ENCODE measurements at places on chromosomes 13 and 19.

DNA sequence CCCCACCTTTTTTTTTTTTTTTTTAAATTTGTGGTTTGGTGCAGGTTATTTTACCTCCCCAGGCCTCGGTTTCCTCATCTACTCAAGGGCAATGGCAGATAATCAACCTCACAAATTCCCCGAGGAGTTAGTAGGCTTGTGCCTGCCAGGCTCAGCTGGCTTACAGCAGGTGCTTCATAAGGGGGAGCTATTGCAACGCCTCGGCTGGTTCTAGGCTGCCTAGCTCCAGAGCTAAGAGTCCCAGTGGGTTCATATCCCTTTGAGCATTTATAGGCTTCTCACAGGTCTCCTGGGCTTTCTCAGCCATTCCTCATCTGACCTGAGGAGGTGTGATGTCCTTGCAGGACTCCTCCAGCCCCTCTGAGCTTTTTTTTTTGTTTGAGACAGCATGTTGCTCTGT lies 10.6 kb downstream of the BCKDHA start:
- no peak for DNase-seq

- no peak for DNase-seq
Observed at GRCh38 chr13:110423689-110424302, 116.7 kb downstream of the COL4A2 start.

DNA sequence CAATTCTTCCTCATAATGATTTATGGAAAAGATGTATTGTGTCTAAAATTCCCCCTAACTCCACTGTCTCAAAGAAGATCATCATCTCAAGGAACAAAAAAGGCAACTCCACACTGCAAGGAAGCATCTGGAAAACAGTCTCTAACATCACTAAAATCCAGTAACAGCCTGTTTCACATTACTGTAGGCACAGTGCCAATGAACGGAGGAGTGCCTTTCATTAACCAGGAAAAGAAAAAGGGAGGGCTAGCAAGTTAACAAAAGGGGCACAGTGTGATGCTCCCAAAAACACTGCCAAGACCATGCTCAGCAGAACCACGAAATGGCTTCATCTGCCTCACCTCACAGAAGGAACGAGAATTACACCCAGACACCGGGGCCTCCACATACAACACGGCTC lies 8.5 kb downstream of the TMTC4 start:
- no peak for DNase-seq

- DNase-seq = no peak
Observed at GRCh38 chr13:66138172-66138811, 1091.8 kb downstream of the PCDH9 start.

GRCh38 chr13:38998739-38999138 lies 8.1 kb upstream of the STOML3 start:
- DNase-seq = no peak

DNA sequence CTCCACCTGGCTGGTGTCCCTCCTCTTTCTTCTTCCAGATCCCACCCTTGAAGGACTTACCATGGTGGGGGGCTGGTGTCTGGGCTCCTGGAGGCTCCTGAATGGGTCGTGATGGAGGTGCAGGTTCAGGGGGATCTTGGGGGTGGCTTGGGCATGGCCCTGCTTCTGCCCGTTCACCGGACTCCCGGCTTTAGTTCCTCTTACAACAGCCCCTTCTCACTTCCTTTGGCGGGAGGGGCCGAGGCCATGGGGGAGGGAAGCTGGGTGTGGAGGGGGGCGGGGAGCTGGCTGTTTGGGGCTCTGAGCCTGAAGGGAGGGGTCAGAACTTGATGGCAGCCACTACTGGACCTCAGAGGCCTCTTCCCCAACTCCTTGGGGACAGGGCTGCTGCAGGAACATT lies at the start of gene MYO1F:
Gene MYO1F, minus strand, starts transcription at position 196 of the 400 bp plus-strand sequence. Its CDS starts 133 bp downstream, at position 63.
- no peak for DNase-seq
